ENCODE measurements at places on chromosomes 4 and X.

DNA sequence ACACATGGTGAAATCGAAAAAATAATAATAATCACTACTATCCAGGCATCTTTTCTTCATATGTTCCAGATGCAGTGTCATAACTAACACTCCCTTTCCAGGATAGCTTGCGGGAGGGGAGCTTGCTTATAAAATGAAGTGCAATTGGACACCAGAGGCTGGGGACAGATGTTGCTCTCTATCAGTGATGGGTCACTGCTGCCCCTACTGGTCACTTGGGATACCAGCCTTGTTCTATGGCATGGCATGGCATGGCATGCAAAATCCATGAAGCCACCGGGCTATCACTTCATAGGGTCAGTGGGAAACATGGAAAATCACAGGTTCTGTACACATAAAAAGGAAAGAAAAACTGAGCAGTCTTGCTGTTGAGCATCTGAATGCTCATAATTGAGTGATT lies 168.1 kb downstream of the GLRA2 start:
- peak; percentile 28 for DNase-seq

GRCh38 chrX:150546711-150547153 lies 21.7 kb upstream of the MTM1 start:
- DNase-seq: no peak

- no peak for DNase-seq
Measured at GRCh38 chr4:110058677-110059076, 139.7 kb downstream of the ELOVL6 start.

DNA sequence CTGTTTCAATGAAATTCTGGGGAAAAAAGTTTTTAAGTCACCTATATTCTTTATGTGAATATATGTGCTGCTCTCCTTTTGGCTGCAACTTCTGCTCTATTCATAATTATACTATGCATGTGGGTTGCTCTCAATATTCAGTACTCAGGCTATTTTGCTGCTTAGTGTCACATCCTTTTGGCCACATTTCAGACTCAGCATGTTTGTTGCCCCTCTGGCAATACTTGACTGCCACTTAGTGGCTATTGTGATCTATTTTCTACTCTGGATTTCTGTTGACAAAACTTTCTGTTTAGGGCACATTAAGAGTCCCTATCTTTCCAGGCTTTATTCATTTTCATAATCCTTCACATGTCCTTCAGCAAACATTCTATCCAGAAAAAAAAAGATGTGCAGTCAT lies 15.8 kb upstream of the CT45A1 start:
- DNase-seq: no peak

GRCh38 chr4:56828784-56829535 lies 7.5 kb upstream of the SPINK2 start:
- DNase-seq: peak; percentile 31

GRCh38 chr4:146143888-146144287 lies 31.6 kb upstream of the LSM6 start:
- DNase-seq: no peak

GRCh38 chrX:10108288-10108687 lies 48.5 kb upstream of the CLCN4 start:
- no peak for DNase-seq

GRCh38 chr4:113560579-113560978 lies 201.0 kb downstream of the CAMK2D start:
- no peak for DNase-seq

- no peak for DNase-seq
Measured at GRCh38 chr4:97477974-97478373, 665.3 kb downstream of the STPG2 start.

DNA sequence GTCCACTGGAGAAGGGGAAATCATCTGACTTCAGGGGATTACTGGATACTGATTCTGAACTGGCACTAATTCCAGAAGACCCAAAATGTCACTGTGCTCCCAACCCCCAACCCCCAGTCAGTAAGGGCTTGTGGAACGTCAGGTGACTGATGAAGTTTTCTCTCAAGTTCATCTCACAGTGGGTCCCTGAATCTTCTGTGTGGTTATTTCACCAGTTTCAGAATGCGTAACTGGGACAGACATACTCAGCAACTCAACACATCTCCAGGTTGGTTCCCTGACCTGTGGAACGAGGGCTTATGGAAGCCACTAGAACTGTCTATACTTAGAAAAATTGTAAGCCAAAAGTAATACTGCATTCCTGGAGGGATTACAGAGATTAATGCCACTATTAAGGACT lies 45.3 kb downstream of the DDX60L start:
- DNase-seq: peak; percentile 25

DNA sequence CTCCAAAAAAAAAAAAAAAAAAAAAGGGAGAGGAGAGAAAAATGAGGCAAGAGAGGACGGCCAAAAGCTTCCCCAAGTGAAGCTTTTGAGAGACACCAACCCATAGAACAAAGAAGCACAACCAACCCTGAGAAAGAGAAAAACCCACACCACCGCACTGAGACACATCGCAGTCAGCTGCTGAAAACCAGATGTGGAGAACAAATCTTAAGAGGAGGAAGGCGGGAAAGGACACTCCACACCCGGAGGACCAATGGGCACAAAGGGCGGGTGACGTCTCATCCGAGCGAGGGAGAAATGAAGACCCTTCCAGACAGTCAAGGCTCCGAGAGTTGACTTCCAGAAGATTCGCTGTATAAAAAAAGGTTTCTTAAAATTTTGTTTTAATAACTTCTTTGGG lies 112.1 kb downstream of the AFAP1 start:
- no peak for DNase-seq

DNA sequence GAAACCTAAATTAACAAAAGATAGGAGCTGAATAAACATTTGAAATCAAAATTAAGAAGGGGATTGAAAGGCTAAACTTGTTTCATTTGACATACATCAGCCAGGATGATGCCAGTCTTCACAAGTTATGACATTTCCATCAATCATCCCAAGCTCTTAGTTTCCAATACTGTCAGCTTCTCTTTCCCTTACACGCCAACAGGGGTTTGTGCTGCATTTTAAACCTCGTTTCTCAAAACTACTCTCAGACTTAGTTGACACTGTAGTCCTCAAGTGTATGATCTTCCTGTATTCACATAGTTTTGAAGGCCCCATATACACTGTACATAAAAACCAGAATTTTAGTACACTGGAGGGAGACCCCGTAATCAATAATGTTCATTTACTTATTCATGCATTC lies 840 bp upstream of the P2RY10 start:
- DNase-seq: no peak

GRCh38 chr4:127309369-127310102 lies 323.2 kb upstream of the INTU start:
- no peak for DNase-seq

DNA sequence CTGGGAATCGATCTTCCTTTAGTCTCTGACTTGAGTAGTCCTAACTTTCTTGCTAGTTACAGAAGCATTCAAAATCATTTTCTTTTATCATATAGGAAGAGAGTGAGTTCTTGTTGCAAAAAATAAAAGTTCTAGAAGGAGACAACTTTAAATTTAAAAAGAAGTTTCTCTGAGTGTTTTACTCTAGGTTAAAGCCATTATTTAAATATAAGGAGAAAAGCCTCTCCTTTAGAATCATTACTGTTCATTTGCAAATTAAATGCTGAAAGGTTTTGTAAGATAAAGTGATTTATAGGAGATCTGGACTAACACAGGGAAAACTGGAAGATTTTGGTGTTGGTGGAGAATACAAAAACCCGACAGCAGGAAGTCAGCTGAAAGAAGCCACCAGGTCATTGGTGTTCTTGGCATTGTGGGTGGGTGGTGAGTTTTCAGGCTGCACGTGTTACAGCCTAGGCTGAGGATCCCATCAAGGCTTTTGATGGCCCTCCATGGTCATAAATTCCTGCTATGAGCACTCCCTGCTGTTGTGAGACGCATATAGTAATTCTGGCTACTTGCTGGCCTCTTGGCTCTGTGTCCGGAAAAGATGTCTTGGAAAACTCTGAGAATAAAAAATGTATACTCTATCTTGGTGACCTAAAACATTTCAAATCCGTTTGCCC lies 81.6 kb downstream of the GPAT3 start:
- no peak for DNase-seq

GRCh38 chr4:182238355-182238931 lies 4.8 kb upstream of the TENM3 start:
- no peak for DNase-seq

GRCh38 chr4:1179089-1179441 lies 6.7 kb upstream of the SPON2 start:
- no peak for DNase-seq

DNA sequence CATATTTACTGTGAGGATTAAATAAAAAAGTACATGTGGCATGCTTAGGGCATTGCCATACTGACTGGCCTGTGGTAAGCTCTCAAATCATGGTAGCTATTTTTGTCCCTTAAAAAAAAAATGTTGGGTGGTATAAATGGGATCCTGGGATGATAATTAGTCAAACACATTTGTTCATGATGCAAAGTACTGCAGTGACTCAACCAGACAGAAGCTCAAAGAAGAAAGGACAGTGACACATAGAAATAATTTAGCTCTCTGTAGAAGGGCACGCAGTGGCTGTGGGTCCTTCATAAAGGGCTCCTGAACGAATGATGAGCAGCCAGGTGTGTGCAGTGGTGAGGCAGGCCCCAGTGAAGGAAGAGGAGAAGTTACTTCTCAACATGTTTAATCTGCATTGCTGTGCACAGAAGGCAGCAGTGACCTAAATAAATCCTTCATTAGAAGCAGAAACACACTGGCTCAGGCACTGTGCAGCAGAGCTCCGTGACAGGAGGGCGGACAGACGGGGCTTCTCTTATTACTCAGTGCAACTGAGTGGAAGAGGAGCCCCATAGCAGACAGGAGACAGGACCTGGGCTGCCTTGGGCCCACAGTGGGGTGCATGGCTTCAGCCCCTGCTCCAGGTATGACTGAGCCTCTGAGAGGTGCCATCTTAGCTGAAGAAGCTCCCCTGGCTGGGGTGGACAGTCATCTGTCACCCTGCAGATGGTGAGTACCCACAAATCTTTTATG lies 20.3 kb downstream of the HS3ST1 start:
- DNase-seq: no peak

Measured in activated CD4-positive, alpha-beta T cell treated with anti-CD3 and anti-CD28 coated beads, Interleukin-2, Interleukin-4, amounts not matched to agents 100 ng/mL and 50 ng/mL, durations not matched to agents 16 hours and 8 hours (primary cell).